ENCODE measurements at places on chromosomes 5 and 9.

DNA sequence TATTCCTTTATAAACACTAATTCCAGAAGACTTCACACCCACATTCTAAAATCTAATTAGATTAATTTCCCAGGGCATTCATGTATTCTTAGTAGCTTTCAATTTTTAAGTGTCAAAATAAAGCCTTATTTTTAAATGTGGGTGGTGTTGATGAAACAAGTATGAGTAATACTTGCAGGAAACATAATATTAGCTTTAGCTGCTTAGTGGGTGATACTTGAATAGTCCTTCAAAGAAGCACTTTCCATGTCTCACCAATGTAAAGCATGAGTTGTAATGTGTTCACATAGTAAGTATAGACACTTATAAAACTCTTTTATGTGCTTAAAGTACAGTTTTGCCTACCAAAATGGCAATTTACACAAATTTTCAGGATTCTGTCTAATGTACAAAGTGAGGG lies 6.9 kb downstream of the FNBP1 start:
- no peak for DNase-seq

GRCh38 chr5:179930788-179931473 lies 23.2 kb upstream of the TBC1D9B start:
- DNase-seq, result no peak

DNA sequence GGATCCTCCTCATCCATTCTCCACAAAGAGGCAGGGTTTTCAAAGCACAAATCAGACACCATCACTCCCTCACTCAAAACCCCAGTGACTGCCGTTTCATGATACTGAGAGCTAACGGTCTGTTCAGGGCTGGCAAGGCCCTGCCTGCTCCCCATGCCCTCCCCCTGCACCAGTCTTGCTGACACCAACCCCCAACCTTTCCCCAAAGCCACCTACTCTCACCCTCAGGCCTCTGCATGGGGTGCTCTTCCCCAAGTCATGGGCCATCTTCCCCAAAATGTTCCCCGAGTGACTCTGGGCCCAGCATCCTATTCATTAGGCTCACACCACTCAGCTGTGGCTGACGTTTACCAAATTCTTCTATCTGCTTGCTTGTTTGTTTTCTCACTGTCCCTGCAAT lies 21.7 kb upstream of the OLFM1 start:
- no peak for DNase-seq

DNA sequence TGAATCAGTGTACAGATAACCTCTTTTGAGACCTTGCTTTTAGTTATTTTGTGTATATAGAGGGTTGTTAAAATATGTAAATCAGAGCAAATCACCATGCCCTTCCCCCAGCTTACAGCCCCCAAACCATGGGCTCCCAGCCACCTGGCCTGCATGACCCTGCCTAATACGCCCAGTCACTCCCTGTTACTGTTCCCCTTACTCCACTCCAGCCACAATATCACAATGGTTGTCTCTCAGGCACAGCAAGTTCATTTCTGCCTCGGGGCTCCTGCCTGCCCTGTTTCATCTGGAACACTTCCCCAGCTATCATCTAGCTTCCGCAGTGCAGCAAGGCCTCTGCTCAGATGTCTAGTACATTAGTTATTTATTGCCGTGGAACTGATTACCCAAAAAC lies 5.0 kb upstream of the CARD19 start:
- no peak for DNase-seq

DNA sequence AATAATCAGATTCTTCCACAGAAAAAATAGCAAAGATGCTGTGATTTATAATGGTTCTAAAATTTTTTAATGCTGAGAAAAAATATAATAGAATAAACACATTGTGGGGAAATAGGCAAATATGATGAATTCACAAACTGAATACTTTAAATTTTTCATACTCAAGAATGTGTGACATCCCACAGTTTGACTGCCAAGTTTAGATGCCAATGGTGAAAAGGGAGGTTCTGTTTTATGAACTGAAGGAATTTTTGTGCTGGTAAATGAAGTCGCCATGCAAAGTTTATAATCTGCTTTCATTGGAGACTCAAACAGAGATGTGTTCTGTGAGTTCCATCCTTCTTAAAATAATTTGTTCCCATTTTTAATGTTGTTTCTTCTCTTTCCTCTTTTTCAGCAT lies 367.5 kb upstream of the ADAMTS16 start:
- no peak for DNase-seq

Measured in NCI-H748 treated with DMSO at 0.1 percent for 48 hours (cell line).